ENCODE measurements at places on chromosomes 5 and 9.

GRCh38 chr5:31322946-31323345, 129.5 kb downstream of the CDH6 start:
- DNase-seq, result no peak

DNA sequence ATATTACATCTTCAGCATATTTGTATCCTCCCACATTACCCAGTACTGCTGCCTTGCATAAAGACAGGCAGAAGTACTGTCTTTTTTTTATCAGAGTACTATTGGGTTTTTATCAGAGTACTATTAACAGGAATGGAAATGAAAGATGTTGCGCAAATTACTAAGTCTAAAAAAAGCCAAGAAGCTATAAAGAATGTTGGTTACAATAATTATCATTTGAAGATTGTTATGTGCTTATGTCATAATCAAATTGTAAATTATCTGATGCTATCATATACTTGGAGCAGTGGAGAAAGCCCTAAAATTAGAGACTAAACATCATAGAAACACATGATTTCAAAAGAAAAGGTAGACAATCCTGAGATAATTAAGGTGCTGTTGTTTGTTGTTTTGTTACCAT, 188.8 kb downstream of the CCDC192 start:
- DNase-seq, result no peak

- no peak for DNase-seq
These were observed 237.3 kb downstream of the DRD1 start for GRCh38 chr5:175206669-175207068.

- no peak for DNase-seq
These were observed 205.7 kb upstream of the RIOK2 start for GRCh38 chr5:97388794-97389193.

DNA sequence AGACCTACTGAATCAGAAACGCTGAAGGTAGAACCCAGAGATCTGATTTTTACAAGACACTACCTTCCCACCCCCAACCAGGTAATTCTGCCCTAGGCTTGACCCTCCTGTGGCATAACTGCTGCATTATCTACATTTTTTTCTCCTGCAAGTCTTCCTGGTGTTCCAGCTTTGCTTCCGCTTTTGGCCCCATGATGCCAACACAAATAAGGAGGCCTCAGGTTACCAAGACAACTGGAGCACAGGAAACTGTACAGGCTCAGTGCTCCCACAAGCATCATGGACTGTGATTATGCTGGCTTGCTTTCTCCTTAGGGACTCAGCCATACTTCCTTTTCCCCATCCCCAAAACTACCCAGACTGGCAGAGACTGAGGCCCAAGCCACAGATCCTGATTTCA, 6.6 kb upstream of the MSMP start:
- DNase-seq, result no peak

Data from GM13977 (cell line).